ENCODE measurements at places on chromosomes 13 and 19.

DNA sequence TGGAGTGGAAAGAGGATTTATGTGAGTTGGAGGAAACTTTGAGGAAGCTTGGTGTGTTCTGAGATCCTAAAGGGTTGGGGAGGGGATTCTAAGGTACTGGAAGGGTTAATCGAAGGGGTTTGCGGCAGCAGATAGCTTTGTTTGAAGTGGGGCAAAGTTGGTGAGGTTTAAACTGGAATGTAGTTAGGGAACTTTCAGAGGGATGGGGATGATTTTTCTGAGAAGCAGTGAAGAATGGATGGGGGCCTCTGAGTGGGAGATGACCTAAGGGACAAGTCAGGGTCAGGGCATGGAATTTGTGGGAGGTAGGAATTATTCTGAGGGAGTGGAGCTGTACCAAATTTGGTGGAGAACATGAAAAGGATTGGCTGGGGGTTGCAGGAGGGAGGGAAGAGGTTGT is 3.9 kb downstream of the SAE1 start:
- no peak for DNase-seq

DNA sequence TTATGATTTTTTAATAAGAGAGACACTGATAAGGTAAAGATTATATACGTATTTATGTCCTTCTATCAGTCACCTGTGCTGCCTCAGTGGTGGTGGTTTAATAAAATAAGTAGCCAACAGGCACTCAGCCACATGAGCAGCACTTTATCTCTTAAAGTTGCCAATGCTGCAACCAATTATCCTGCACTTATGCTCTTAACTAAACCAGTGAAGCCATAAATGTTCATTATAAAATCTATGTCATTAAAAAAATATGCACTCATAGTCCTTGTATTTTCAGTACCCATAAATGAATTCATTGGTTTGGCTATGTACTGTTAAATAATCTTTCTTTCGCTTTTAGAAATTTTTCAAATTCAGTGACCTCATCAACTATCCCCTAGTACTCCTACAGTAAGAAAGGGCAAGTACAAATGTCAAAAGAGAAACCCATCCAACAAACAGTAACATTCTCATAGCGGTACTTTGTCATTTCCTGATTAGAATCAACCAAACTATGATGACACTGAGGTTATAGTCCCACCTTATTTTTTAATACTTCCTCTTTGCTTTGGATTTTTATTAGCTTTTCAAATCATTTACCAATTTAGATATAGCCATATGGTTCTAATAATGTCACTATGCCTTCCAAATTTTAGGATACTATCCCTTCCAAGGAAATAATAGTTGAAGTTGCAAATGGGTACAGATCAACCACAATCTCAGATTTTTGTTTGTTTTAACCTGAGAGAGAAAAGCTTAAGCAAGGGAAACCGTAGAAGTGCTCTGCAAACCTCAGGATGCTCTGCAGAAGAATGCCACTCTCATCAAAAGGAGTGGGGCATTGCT is 190.9 kb downstream of the KLF12 start:
- no peak for DNase-seq

DNA sequence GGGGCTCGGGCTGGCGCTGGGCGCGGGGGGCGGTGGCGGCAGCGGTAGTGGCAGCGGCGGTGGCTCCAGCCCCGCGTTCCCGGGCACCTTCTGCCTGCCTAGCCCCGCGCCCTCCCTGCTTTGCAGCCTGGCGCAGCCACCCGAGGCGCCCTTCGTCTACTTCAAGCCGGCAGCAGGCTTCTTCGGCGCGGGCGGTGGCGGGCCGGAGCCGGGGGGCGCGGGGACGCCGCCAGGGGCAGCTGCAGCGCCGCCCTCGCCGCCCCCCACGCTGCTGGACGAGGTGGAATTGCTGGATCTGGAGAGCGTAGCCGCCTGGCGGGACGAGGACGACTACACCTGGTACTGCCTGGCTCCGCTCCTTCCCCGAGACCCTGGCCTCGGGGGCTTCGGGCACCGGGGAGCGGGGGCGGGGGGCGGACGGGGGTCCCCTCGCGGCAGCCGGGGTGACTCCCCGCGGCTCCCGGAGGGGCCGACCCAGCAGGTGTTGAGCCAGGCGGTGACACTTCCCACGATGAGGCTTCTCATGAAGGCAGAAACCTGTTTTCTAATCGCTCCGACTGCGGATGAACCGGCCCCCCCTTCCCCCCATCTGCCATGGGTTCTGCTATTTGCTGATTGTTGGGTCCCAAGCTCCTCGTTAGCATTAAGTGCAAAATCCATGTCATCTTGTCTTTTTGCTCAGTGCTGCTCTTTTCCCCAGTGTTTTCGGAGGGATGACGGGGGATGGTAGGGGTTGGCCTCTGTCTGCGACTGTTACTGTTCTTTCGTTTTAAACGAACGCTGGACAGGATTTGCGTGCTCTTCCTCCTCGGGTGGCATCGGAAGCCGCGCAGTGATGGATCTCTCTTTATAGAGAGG is 943 bp downstream of the SLAIN1 start:
- no peak for DNase-seq

DNA sequence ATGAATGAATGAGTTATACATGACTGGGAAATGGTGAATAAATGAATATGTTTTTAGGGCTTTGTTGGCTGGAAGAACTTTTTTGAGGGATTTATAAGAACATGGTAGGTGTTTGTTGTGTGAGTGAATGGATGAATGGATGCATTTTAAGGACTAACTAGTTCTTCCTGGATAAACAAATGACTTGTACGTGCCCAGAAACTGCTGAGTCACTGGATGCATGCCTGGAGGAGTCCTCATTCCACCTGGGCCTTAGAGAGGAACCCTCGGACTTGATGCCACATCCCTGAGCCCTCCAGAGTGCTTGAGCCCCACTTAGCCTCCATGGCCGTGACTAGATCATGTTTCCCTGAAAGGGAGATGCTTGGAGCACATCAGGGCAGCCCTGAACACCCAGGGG is 153.4 kb downstream of the DPF1 start:
- no peak for DNase-seq

GRCh38 chr13:46160471-46161066 is 21.4 kb downstream of the LCP1 start:
- no peak for DNase-seq

GRCh38 chr19:51470966-51471365 is 7.4 kb upstream of the CEACAM18 start:
- no peak for DNase-seq

- no peak for DNase-seq
Measured at GRCh38 chr13:52006523-52007245, 4.6 kb downstream of the ATP7B start.

DNA sequence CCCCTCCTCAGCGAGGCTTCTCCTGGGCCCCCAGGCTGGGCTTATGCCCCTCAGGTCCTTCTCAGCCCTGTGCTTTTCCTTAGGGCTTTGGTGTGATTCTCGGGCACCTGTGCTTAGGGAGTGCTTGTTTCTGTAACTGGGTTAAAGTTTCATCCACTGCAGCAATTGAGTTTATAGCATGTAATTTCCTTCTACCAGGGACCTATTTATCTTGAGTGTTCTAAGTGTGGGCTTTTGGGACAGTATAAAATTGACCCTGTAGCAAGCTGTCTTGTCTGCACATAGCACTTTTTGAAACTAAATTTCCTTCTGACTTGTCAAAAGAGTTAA is 47.6 kb downstream of the GATAD2A start:
- DNase-seq = no peak

- no peak for DNase-seq
Measured at GRCh38 chr13:87497426-87497825, 173.7 kb upstream of the SLITRK5 start.

DNA sequence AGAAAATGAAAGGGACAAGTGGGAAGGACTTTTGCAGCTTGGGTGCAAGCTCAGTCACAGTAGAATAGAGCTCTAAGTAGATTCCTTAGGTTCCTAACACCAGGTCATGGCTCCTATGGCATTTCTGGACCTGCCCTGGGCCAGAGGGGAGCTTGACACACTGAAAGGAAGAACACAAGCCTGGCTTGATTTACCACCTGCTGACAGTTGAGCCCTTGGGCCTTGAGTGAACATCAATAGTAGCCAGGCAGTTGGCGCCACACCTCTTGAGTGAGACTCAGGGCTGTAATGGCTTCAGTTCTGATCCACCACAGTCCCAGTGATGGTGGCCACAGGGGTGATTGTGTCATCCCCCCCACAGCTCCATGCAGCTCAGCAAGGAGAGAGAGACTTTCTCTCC is 221.9 kb upstream of the PCDH17 start:
- DNase-seq = no peak

DNA sequence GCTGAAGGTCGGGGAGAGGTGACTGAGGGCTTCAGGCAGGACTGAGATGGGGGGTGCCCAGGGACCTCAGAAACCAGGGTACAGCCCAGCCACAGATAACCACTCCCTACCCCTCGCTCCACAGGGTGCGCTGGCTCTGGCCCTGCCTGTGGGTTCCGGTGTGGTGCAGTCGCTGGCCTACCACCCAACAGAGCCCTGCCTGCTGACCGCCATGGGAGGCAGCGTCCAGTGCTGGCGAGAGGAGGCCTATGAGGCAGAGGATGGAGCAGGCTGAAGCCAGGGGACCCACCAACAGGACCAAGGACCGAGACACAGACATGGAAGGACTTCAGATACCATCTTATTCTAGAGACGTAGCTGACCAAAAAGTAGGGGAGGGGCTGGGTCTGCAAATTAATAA is 6.3 kb downstream of the DHPS start:
- DNase-seq = no peak

GRCh38 chr19:17865364-17866311 is 5.9 kb downstream of the RPL18A start:
- DNase-seq = no peak

DNA sequence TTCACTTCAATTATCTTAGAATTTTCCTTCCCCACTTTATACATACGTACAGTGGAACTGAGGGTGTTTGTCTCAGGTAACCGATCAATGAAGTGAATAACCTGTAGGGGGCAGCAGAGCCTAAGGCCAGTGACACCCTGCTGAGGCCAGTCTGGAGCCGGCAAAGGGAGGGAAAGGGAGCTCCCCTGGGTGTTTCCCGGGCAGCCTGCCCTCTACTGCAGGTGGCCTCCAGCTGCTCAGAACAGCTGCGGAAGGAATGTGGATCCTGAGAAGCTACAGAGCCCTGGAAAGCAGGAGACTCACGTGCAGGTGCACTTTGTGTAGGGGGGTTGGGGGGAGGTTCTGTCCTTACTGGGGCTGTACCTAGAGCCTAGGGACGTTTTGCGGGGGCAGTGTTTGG is 832 bp upstream of the ZNF491 start:
- peak; percentile 48 for DNase-seq

DNA sequence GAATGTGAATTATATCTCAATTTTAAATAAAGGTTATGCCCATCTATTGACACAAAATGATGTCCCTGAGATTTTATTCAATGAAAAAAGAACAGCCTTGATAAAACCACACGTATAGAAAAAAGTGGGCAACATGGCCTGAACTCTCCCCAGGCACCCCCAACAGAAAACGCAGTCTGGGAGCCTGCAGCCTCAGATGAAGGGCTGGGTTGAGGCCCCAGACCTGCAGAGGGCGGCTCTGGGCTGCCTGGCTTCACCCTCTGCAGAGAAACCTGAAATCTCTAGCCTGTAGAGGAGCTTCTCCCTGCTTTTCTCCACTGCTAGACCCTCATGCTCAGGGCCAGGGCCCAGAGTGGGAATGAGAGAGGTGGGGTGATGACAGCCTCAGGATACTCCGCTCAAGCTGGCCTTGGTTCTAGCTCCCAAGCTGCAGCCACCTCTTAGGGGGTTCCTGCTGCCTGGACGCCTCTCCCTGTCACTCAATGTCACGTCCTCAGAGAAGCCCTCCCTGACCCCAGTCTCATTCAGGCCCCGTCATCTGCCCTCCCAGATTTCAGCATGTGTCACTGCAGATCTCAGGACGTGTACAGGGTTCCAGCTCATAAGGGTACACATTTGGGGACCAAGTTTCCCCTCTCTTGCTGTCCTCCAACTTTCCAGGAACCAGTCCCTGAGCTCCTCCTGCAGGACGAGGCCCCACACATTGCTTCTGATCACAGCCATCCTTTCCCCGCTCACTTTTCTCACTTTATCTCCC is 1.8 kb downstream of the MBD3 start:
- no peak for DNase-seq

- no peak for DNase-seq
Measured at GRCh38 chr13:41295973-41296372, 15.1 kb upstream of the NAA16 start.

GRCh38 chr13:51845574-51846318 is 769 bp upstream of the TMEM272 start:
- no peak for DNase-seq

DNA sequence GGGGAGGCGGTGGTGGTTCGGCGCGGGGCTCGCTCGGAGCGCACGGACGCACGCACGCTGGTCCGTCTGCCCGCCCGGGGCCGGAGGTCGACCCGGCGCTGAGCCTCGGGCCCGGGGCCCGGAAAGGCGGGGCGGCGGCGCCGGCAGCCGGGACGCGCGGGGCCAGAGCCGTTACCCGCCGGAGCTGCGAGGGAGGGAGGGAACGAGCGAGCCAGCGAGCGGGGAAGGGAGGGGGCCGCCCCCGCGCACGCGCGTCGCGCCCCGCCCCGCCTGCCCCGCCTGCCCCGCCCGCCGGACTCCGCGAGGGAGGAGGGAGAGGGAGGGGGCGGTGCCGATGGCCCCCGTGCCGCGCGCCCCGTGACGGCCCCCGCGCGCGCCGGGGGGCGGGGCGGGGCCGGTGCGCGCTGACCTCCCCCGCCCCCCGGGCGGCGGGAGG is 15.0 kb downstream of the CIC start:
- peak; percentile 65 for DNase-seq

DNA sequence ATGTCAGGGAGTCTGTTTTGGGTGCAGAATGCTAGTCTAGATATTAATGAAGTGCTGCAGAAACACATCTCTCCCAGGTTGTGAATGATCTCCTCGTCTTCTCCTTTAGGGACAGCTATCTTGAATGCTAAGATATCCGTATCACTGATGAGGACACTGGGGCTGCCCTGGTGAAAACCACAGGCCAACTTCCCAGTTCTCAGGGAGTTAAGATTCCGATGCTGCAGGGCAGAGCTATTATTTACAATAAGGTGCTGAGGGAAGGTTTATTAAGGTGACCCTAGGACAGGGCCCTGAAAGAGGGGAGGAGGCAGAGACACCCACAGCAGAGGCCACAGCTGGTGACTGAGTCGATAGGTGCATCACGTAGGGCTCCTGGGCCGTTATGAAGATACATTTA is 66.1 kb downstream of the TNFRSF19 start:
- DNase-seq = no peak

- DNase-seq = no peak
Measured at GRCh38 chr13:43113603-43114002, 90.2 kb downstream of the DNAJC15 start.

DNA sequence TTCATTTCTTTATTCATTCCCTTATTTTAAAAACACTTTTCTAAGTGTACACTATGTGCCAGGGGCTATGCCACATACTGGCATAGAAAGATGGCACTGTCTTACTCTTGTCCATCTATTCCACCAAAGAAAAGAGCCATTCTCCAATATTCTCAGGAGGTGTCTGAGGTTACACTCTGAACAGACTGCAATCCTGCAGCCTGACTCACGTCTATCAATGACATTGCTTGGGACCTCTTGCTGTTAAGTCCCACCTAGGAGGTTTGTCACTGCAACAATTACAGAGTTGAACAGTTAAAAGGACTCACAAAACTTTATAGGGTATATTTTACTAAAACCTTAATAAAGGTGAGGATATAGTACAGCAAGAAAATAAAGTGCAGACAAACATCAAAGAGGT is 512.9 kb upstream of the HTR2A start:
- no peak for DNase-seq

- DNase-seq = no peak
Measured at GRCh38 chr13:97390941-97391600, 42.9 kb upstream of the RAP2A start.

- no peak for DNase-seq
Measured at GRCh38 chr13:20767309-20767943, 6.3 kb downstream of the EEF1AKMT1 start.

- peak; percentile 76 for DNase-seq
Measured at GRCh38 chr19:53553865-53554791, 16.2 kb downstream of the ZNF331 start.

GRCh38 chr13:101393140-101393539 is 23.2 kb downstream of the NALCN start:
- no peak for DNase-seq

Data from stimulated activated CD8-positive, alpha-beta memory T cell treated with anti-CD3 and anti-CD28 coated beads, Interleukin-7, amount 100 ng/mL, for 1 hour (primary cell).